Brain microvascular endothelial cell (primary cell): ENCODE measurements at places on chromosomes 12 and 14.

- no peak for DNase-seq
Observed at GRCh38 chr14:69779088-69779487, 12.1 kb downstream of the SRSF5 start.

- no peak for DNase-seq
Observed at GRCh38 chr12:114269153-114269552, 136.8 kb downstream of the TBX5 start.

GRCh38 chr12:111105294-111105693, 184.9 kb upstream of the MYL2 start:
- DNase-seq: no peak

- DNase-seq: no peak
Observed at GRCh38 chr14:105091517-105092170, 26.4 kb upstream of the GPR132 start.

DNA sequence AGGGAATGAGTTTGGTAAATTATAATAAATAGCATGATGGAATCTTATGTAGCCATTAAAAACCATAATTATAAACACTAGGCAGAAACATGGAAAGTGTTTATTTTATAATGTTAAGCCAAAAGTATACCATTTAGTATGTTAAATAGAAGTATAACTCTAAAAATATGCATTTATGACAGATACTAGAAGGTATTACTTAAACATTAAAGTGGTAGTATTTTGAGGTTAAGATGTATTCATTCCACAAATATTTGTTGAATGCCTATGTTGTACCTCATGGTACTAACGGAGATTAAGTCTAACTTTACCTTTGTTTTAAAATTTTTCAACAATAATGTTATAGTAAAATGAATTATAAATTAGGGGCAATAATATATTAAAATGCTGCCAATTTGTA, 24.1 kb downstream of the TTC8 start:
- DNase-seq: no peak

- DNase-seq: no peak
Observed at GRCh38 chr12:43835264-43835655, 621 bp upstream of the TMEM117 start.

DNA sequence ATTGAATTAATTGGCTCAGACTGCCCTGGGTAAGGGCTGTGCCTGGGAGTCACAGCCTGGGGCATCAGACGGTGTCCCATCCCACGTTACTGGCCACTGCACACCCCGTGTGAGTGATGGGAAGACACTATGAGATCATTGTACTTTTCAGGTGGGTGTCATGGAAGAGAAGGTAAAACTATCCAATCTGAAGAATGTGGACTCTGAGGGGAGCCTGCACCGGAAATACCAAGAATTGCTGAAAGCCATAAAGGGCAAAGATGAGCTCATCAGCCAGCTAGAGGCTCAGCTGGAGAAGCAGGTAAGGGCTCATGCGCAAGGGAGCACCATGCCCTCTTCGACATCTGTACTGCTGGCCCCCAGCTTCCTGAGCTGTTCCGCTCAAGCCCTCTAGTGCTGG, 24.0 kb downstream of the PLEKHH1 start:
- DNase-seq: no peak

- DNase-seq: no peak
Observed at GRCh38 chr12:68977335-68977734, 44.4 kb upstream of the CPM start.

GRCh38 chr12:119036878-119037825, 55.8 kb downstream of the SRRM4 start:
- DNase-seq: peak; percentile 6

- DNase-seq: no peak
Observed at GRCh38 chr14:98900798-98901197, 371.2 kb downstream of the BCL11B start.

GRCh38 chr12:50615145-50615906, 110.5 kb downstream of the DIP2B start:
- no peak for DNase-seq

- no peak for DNase-seq
Observed at GRCh38 chr14:89823743-89824142, 130.8 kb downstream of the EFCAB11 start.

GRCh38 chr12:99455350-99456035, 192.1 kb upstream of the GARIN6 start:
- DNase-seq: peak; percentile 79

- no peak for DNase-seq
Observed at GRCh38 chr12:131379738-131380137, 331.2 kb upstream of the SFSWAP start.

DNA sequence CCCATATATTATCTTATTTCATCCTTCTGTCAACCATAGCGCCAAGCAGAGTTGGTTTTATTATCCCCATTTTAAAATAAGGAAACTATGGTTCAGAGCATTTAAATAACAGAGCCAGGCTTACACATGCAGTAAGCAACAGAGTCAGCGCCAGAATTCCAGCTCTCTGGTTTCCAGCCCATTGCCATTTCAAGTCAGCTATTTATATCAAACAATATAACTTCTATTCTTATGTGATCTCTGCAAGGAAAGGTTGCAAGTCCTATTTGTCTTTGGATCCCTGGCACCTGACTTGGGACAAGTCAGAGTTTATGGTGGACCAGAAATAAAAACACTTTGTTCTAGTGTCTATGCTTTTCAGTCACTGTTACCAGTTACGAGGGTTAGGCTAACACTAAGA, 174.1 kb upstream of the EEA1 start:
- no peak for DNase-seq
